ENCODE measurements at places on chromosomes 5 and 9.

- DNase-seq: no peak
Measured at GRCh38 chr5:110707260-110707844, 19.1 kb downstream of the TMEM232 start.

DNA sequence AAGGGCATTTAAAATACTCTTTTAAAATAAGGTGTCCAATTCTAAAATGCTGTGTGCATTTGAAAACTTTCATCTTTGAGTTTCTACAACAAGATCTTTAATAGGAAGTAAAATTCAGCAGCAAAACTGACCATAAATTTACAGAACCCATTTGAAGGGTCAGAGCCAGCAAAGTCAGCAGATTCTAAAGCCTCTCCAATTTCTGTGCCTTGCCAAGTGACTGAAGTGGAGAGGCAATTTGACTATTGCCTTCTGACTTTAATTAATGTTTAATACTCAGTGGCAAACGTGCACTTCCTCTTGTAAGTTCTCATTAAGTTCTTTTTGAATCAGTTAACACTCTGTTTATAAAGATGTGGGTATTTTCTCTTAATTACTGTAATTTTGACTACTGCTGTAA is 155.2 kb downstream of the BAAT start:
- DNase-seq: no peak

DNA sequence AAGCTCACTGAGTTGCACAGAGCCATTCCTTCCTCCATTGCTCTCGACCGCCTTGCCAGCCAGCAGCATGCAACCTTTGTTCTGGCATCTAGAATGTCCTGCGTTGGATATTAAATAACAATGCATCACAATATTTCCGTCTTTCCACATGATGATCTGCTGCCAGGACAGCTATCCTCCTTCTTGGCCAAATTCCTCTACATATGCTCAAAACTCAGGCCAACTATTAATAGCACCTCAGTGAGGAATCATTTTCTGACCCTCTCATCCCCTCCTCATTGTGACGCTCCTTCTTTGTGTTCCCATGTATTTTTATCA is 128.6 kb downstream of the MYO10 start:
- DNase-seq: no peak

- no peak for DNase-seq
Measured at GRCh38 chr9:120306561-120306960, 273.4 kb downstream of the CDK5RAP2 start.

GRCh38 chr9:19288081-19288480 is 57.6 kb downstream of the DENND4C start:
- no peak for DNase-seq

- DNase-seq: no peak
Measured at GRCh38 chr9:134707031-134707680, 65.6 kb downstream of the COL5A1 start.

GRCh38 chr5:113005454-113005853 is 28.9 kb downstream of the DCP2 start:
- no peak for DNase-seq

GRCh38 chr9:72333709-72334108 is 31.3 kb downstream of the ZFAND5 start:
- DNase-seq: no peak

- DNase-seq: no peak
Measured at GRCh38 chr5:88830567-88830966, 52.4 kb downstream of the MEF2C start.

- no peak for DNase-seq
Measured at GRCh38 chr9:127954831-127955293, 17.2 kb upstream of the DPM2 start.

DNA sequence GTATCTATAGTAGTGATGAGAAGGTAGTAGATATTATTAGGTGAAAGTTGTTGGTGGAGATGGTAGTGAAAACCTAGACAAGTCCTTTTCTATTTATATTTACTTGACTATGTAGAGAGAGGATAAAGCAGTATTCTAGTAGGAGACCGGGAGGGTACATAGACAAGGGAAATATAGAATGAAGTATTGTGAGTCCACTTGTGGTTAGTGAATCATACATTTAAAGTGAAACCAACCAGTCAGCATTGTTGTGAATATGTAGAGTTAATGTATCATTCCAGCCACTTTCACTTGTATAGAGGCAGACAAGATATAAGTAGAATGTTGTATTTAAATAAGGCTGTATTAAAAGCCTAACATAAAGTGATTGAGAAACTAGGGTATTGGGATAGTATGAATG is 1711.3 kb upstream of the ACO1 start:
- no peak for DNase-seq

DNA sequence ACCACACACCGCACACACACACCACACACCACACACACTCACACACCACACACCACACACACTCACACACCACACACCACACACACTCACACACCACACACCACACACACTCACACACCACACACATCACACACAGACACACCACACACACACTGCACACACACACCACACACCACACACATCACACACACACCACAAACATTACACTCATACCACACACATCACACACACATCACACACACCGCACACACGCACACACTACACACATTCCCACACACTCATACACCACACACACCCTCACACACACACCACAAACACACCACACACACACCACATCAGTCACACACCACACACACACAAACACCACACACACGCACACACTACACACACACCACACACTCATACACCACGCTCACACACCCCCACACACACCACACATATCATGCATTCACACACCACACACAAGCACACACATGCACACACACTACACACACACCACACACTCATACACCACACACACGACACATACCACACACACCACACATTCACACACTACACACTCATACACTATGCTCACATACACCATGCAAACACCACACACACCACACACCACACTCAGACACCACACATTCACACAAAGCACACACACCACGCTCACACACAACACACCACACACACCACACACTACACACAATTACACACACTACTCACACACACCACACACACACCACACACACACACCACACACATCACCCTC is 1.1 kb upstream of the UBE2QL1 start:
- DNase-seq: no peak

DNA sequence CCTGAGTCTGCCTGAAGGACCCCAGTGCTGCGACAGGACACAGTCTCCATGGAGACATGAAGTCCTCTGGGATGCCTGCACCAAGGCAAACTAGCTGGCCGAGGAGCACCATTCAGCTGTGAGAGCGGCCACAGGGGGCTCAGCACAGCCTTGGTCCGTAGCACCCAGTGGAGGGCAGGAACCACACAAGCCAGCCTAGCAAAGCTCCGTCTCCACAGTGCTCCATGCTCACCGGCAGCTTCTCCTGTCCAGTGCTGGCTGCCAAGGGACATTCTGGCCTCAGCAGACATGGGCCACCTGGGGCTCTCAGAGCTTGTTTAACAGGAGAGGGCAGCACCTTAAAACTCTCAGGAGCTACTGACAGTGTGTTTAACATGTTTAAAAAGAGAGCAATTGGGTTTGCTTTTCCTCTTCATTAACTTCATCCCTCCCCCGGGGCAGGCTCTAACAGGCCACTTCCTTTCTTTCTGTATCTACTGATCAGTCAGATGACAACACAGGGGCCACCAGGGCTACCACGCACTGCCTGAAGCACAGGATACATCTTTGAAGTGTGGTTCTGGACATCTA is 57.0 kb downstream of the SECISBP2 start:
- no peak for DNase-seq

GRCh38 chr5:103847060-103847459 is 284.5 kb upstream of the NUDT12 start:
- DNase-seq: no peak

DNA sequence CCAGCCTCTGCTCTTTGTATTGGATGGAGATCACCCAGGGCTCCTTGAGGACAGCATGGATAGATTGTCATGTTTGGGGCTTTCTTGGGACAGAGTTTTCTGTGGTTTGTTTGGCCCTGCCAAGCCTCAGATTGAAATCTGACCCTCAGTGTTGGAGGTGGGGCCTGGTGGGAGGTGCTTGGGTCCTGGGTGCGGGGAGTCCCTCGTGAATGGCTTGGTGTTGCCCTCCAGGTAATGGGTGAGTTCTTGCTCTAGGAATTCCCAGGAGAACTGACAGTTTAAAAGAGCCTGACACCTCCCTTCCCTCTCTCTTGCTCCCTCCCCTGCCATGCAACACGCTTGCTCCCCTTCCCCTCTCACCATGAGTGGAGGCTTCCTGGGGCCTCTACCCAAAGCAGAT is 48.6 kb upstream of the OLFM1 start:
- no peak for DNase-seq

GRCh38 chr5:180074462-180074861 is 2.9 kb upstream of the RNF130 start:
- no peak for DNase-seq

- DNase-seq: no peak
Measured at GRCh38 chr9:13139641-13140171, 139.8 kb downstream of the MPDZ start.

- DNase-seq: no peak
Measured at GRCh38 chr5:171619196-171619595, 166.4 kb upstream of the SMIM23 start.

- DNase-seq: no peak
Measured at GRCh38 chr9:86734771-86735170, 212.5 kb downstream of the GAS1 start.

GRCh38 chr9:77841739-77842386 is 189.7 kb downstream of the GNAQ start:
- DNase-seq: no peak

- DNase-seq: peak; percentile 30
Measured at GRCh38 chr9:137055385-137056364, 1.8 kb upstream of the ENTPD2 start.

GRCh38 chr5:172178301-172178987 is 9.6 kb downstream of the STK10 start:
- DNase-seq: peak; percentile 25

DNA sequence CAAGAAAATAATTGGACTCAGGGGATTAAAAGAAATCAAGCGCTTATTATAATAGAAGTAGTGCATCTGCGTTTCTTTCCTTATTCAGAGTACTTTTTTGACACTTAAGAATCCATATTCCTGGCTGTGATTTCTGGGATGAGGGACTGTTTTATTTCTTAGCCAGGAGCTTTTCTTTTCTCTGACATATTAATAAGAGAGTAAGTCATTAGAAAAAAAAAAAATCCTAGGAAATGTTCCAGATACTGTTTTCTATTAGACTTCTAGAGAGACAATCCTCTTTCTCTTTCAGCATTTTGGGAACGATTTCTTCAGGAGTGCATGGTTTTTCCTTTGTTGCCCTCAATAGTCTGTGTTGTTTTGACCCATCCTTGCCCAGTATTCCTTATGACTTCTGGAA is 8.3 kb upstream of the ABCA1 start:
- DNase-seq: no peak

DNA sequence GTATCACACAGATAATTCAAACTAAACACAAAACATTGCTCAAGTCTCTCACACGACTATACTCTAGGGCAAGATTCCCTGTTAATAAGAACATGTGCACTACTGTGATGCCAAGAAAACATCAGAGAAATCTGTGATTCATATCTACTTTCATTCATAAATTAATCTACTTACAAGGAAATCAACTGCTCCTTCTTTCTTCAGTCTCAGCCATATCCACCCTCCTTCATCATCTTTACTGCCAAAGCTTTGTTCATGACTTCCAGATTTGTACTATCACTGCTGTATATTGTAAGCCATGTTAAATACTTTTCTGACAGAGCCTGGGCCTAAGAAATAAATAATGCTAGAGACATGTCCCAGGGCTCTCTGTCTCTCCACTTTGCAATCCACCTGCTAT is 35.1 kb downstream of the CTNNAL1 start:
- DNase-seq: no peak
